ENCODE measurements at places on chromosomes 7 and 10. TPM values are rescaled to one million over a fixed set of nuclear protein-coding genes. Genes with fewer than 3 reads are reported as not detected.

DNA sequence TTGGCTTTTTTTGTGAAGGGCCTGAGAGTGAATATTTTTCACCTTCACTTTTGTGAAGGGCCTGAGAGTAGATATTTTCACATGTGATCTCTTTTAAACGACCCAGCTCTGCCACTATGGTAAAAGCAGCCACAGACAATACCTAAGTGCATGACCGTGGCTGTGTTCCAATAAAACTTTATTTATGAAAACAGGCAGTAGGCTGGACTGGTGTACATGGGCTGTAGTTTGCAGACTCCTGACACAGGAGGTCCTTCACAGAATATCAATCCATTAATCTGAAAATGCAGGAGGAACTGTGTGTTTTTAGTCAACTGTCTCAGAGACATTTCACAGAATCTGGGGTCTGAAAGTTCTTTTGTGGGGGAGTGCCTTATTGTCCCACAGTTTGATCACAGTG is 186.9 kb downstream of the PRKCQ start:
- H3K27me3 ChIP-seq = peaks cover 31% of the 10 kb centered on the region
- DNase-seq = no peak
- no peaks in the 10 kb centered on the region for H3K36me3 ChIP-seq
- no peak overlapping the region for H3K27ac ChIP-seq
- peaks cover 10% of the 10 kb centered on the region for H3K4me1 ChIP-seq
- H3K4me3 ChIP-seq = no peak overlapping the region

GRCh38 chr7:120421151-120421651 is 148.2 kb downstream of the KCND2 start:
- no peak overlapping the region for H3K27ac ChIP-seq
- no peaks in the 10 kb centered on the region for H3K27me3 ChIP-seq
- no peak overlapping the region for H3K4me3 ChIP-seq
- no peak for DNase-seq

- H3K36me3 ChIP-seq = no peaks in the 10 kb centered on the region
- no peaks in the 10 kb centered on the region for H3K27me3 ChIP-seq
- peak; percentile 70 for DNase-seq
- peaks cover 20% of the 10 kb centered on the region for H3K4me1 ChIP-seq
- H3K4me3 ChIP-seq = 0 out of 2 replicates have a peak overlapping the region, but pooled peaks have one; percentile 11
Observed at GRCh38 chr7:40356871-40357709, 222.3 kb downstream of the SUGCT start.

Gene GIMAP5
- total RNA-seq = not detected

Gene MSANTD7
- total RNA-seq = 13.8 TPM

DNA sequence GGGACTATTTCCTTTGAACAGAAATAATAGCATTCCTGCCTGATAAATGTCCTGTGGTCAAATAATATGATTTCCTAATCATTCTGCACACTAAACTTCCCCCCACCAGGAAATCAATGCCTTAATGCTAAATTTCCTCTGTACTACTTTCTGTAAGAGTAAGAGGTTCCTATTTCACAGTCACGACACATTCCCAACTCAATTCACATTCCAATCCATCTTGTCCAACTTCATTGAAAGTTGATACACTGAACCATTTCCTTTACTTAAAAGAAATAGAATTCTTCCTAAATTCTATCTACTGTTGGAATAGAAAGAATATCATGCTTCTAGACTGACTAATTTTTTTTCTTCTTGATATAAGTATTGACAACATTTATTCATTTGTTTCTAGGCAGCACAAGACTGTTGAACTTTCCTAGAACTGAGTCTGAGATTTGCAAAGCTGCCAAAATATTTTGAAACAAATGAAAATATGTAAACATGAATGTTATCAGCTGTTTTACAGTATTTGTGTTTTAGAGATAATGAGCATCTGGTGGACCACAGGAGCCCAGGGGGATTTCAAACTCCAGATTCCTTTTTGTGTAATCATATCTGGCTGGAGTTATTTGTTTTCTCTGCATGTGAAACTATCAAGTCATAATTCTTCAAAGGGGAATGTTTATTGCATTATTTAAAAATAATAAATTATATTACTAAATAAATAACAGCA is 121.5 kb downstream of the TPST1 start:
- H3K4me3 ChIP-seq = no peak overlapping the region
- peak overlapping the region; percentile 38 for H3K27ac ChIP-seq
- H3K27me3 ChIP-seq = no peaks in the 10 kb centered on the region
- H3K4me1 ChIP-seq = peaks cover 32% of the 10 kb centered on the region
- H3K36me3 ChIP-seq = no peaks in the 10 kb centered on the region

DNA sequence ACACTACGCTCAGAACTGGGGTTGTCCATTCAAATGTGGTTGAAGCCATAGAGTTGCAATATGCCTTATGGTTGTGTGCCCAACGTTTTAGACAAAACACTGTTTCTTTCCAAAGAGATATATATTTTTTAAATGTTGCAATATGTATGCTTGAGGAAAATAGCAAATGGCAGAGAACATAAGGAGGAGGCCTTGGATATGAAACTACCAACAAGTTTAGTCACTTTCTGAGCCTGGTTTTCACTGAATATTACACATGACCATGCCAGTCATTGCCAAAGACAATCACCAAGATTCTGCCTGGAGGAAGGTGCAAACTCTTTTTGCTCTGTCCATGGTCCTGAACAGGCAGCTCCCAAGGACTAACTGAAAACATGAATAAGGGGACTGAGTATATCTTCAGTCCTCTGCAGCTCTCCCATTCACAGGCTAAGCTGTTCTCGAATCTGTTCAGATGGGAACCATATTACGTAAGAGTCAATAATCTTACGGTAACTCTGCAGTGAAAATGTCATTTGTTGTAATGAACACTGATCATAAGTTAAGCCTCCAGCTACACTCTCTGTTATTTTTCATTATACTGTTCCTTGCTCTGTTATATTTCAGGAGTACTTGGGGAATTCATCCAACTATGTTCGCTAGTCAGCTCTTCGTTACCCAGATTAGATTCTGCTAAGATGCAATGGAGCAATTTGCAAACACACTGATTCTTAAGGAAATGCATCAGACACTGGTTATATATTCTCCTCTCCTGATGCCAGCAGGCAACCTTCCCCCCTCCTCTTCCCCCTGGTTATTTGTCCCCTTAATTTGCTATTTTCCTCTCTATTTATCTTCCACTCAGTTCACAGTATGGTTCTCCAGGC is 90.7 kb upstream of the C1QL3 start:
- H3K4me1 ChIP-seq = no peaks in the 10 kb centered on the region
- no peak overlapping the region for H3K27ac ChIP-seq
- no peaks in the 10 kb centered on the region for H3K27me3 ChIP-seq

DNA sequence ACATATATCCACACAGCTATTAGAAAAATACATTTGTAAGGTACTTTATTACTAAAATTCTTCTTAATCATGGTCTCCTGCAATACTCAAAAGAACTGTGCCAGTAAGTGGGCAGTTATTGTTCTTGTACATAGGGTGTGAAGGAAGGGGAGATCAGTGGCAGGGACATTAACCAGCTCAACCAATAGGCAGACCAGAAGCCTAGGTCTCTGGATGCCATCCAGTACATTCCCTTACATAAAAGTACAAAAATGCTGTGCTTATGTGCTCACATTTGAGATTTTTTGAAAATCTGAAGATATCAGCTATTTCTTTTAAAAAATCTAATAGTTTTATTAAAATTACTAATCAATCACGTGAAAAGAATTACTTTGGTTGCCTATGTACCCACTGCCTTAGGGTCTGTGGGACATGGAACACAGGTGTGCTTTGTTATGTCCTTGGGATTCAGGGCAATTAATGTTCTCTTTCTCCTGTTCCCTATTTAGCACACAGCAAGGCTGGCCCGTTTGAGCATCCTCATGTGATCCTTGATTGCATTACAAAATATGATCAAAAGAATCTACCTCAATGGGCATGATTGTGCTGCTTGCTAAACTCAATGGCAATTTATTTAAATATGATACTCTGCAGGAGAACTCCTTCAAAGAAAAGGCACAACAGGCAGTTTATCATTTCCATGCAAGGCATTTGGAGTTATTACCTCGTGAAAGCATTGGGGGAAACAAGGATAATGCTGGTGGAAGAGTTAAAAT is 22.7 kb downstream of the TWIST1 start:
- peaks cover 53% of the 10 kb centered on the region for H3K4me1 ChIP-seq
- H3K36me3 ChIP-seq = no peaks in the 10 kb centered on the region
- no peaks in the 10 kb centered on the region for H3K27me3 ChIP-seq
- H3K27ac ChIP-seq = no peak overlapping the region

- peak; percentile 73 for DNase-seq
- H3K36me3 ChIP-seq = no peaks in the 10 kb centered on the region
- H3K4me3 ChIP-seq = 0 out of 2 replicates have a peak overlapping the region, but pooled peaks have one; percentile 11
Observed at GRCh38 chr7:84236398-84236797, 41.8 kb upstream of the SEMA3A start.

Gene BICC1
- 86.8 TPM for total RNA-seq

Gene SEPTIN7
- 405 TPM for total RNA-seq

GRCh38 chr10:96706331-96706853 is 13.9 kb downstream of the PIK3AP1 start:
- DNase-seq = no peak
- no peak overlapping the region for H3K4me3 ChIP-seq

Gene ACSM6
- not detected for total RNA-seq

Gene TRIM74
- not detected for total RNA-seq

DNA sequence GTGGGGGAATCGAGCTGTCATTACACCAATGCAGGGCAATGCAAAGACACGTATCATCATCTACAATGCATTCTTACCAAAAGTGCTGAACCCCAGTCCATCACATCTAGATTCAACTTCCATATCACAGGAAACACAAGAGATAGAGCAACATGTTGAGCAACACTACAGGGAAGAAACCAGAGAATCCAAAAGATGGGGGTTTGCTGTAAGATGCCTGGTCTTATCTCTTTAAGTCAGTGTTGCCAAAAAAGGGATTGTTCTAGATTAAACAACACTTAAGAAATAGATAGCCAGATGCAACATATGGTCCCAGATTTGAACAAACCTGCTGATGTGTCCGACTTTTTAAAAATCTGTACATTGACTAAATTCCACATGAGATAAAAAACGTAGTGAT is 315.6 kb upstream of the IMMP2L start:
- no peaks in the 10 kb centered on the region for H3K4me1 ChIP-seq
- H3K36me3 ChIP-seq = no peaks in the 10 kb centered on the region
- no peak overlapping the region for H3K27ac ChIP-seq
- H3K4me3 ChIP-seq = no peak overlapping the region
- no peaks in the 10 kb centered on the region for H3K27me3 ChIP-seq

- H3K36me3 ChIP-seq = no peaks in the 10 kb centered on the region
- peaks cover 60% of the 10 kb centered on the region for H3K4me1 ChIP-seq
- DNase-seq = no peak
Observed at GRCh38 chr7:44636926-44637325, 30.5 kb downstream of the OGDH start.

DNA sequence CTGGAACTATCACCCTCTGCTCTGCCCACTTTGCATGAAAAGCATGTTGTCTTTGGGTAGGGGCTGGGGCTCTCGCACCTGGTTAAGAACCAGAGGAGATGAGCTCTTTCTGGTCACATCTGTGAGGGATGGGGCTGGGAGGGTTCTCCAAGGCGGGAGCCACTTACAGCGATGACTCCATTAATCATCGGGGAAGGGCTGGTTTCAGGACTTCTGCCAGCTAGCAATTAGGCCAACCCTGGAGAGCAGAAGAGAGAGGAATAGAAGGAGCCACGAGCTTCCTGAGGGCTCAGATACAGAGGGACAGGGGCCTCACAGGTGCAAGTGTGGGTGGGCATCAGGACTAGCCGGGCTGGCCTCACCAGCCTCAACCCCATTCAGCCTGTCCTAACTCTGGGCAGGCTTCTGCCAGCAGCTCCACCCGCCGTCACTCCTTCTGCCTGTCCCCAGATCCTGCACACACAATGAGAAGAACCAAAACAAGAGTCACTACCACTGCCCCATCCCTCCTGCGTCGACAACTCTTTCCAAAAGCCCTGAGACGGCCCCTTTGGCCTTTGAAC is 8.4 kb downstream of the AQP1 start:
- no peaks in the 10 kb centered on the region for H3K27me3 ChIP-seq
- H3K27ac ChIP-seq = no peak overlapping the region
- DNase-seq = peak; percentile 61
- peaks cover 16% of the 10 kb centered on the region for H3K4me1 ChIP-seq

DNA sequence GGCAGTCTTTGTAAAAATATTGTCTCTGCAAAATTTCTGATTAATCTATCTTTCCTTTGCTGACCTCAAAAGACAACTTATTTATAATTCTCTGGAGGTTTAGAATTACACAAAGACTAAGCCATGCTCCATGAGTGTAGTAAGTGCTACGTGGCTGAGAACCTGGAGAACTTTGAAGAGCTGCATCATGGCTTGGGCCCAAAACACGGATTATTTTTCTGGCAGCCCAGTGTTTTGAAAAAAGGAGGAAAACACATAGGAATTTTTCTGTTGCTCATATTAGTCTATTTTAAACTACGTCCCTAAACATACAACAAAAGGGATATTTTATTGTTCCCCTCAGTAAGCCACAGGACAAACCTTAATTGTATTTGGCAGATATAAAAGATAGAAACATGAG is 360.7 kb upstream of the MYO3A start:
- H3K4me3 ChIP-seq = no peak overlapping the region
- no peaks in the 10 kb centered on the region for H3K36me3 ChIP-seq
- H3K4me1 ChIP-seq = no peaks in the 10 kb centered on the region
- DNase-seq = no peak
- H3K27me3 ChIP-seq = no peaks in the 10 kb centered on the region

Gene RAMP3
- total RNA-seq = not detected

DNA sequence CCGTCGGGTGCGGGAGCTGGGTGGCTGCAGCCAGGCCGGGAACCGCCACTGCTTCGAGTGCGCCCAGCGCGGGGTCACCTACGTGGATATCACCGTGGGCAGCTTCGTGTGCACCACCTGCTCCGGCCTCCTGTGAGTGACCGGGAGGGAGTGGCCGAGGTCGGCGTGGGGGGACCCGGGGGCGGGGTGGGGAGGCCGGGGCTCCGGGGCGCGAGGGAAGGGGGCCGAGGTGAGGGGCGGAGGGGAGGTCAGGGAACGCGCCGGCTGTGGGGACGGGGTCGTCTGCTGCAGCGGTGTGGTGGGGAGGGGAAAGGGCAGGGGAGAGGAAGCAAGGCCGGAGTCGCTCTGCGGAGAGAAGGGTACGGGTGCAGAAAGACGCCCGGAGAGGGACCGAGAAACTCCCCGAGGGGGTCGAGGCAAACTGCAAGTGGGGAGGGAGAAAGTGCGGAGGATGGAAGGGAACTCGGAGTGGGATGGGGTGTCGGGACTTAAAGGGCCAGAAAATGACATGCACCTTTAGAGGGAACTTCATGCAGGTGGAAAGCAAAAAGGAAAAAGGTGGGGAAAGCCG is 518 bp downstream of the AGFG2 start:
- no peak overlapping the region for H3K27ac ChIP-seq
- no peaks in the 10 kb centered on the region for H3K27me3 ChIP-seq
- no peaks in the 10 kb centered on the region for H3K4me1 ChIP-seq
- H3K4me3 ChIP-seq = peak overlapping the region; percentile 83

Gene IL2RA
- total RNA-seq = not detected

GRCh38 chr10:69345890-69346474 is 67.7 kb downstream of the HK1 start:
- H3K4me3 ChIP-seq = no peak overlapping the region
- H3K36me3 ChIP-seq = 0 out of 2 replicates have a peak, but pooled peaks cover 8% of the 10 kb centered on the region
- DNase-seq = no peak
- peaks cover 22% of the 10 kb centered on the region for H3K4me1 ChIP-seq
- H3K27ac ChIP-seq = no peak overlapping the region

All from GM23248 (cell line).